KBM-7 (cell line): ENCODE measurements at places on chromosomes 7 and 10.
A peak's percentile ranks its signal among the peaks of the same experiment; 100 is the strongest.

DNA sequence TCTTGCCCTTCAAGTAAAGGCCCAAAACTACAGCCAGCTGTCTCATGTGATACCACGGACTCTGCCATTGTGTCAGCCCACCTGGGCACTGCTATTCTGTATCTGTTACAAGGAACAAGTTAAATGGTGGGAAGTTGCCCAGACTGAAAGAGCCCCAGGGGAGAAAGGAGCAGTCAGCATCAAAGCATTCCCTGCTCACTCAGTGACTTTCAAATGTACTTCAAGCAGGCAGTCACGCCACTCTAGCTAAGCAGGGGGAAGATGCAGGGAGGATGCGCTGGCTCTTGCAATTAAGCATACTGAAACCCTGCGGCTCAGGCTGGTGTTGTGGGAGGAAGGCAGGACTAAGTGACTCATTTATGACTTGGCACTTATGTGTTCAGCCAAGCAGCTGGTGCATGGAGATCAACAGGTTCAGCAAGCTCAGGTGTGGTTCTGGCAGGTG lies 1249.6 kb downstream of the TYW1 start:
- no peak for DNase-seq

GRCh38 chr7:121744319-121744718 lies 128.6 kb upstream of the PTPRZ1 start:
- no peak for DNase-seq

DNA sequence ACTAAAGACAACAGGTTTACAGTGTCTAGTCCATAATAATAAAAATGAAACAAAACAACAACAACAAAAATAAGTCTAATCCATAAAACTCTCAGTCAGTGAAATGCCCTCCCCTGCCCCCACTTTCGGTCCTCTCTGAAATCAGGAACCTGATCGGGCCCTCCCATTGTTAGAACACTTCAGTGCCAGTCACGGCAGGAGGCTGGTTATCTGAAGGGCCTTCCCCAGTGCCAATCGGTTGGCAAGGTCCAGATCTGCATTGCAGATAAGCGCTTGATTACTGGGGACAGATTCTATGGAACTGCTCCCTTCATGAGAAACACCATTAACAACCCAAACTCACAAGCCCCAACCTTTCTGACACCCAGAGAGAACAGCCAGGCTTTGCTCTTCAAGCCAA lies 72.2 kb upstream of the EEPD1 start:
- DNase-seq: no peak

DNA sequence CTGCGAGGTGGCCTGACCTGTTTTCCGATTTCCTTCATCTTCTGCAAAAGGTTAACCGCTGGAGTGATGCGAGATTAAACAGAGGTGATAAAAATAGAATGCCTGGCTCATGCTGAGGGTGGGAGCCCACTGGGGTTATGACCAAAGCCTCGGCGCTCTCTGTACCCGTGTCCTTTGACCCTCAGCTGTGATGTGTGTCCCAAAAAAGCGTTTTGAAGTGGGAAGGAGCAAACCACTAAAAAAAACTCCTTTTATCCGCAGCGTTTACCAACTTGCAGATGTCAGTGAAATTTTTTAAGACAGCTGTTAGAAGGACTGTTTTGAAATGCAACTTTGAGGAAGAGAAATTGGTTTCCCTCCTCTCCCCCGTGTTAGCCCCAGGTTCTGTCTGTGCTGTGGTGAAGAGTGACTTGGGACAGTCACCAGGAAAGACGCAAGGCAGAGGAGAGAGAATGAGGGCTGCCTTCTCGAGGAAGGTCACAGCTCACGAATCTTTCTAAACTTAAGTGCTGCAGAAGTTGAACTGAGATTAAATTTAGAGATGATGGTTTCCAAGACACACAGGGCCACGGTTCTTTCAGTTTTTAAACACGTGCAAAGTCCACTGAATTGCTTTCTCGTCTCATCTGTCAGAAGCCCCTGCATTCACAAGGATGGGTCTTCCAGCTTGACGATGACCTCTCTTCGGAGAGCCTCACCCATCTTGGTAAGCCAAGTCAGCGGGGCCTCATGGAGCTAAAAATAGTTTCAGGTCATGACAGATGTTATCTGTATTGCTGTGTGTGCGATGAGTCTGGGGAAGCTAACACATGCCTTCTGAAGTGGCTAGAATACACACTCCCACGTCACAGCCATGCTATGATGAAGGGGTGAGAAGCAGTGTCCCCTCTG lies 27.6 kb downstream of the AMZ1 start:
- peak; percentile 42 for DNase-seq

- DNase-seq: no peak
Observed at GRCh38 chr7:124630395-124630794, 135.2 kb downstream of the GPR37 start.

GRCh38 chr7:42244828-42245227 lies 7.8 kb upstream of the GLI3 start:
- no peak for DNase-seq

- DNase-seq: no peak
Observed at GRCh38 chr7:78224923-78225322, 426.4 kb downstream of the PHTF2 start.

- peak; percentile 58 for DNase-seq
Observed at GRCh38 chr7:94655848-94656657, at the start of gene SGCE. SGCE (minus strand) TSS chr7:94656133; CDS start chr7:94656098, 35 bp downstream.

GRCh38 chr7:151435103-151435916 lies 4.6 kb downstream of the CRYGN start:
- no peak for DNase-seq

DNA sequence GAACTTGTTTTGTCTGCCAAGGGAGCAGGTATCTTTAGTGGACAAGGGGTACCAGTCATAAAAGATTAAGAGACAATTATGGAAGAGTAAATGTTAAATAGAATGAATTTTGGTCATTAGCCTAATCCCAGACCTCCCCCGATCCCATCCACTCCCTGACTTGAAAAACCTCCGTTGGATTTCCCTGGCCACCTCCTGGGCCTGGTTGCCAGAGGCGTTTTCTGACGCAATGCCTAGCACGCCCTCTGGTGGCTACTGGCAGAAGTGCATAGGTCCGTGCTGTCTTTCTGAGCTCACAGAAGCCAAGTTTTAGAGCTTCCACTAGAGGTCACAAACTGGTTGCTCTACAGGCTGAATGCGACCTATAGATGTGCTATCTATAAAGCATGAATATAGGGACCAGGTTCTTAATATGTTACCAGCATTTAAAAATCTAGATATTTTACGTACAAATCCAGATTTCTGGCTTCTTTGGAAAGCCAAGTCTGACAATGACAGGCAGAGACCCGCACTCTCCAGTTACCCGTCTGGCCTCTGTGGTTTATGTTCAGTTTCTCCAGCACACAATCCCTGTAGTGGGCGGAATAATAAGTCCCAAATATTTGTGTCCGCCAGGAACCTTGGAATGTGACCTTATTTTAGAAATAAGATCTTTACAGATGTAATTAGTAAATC lies 39.8 kb downstream of the SPOCK2 start:
- peak; percentile 94 for DNase-seq

DNA sequence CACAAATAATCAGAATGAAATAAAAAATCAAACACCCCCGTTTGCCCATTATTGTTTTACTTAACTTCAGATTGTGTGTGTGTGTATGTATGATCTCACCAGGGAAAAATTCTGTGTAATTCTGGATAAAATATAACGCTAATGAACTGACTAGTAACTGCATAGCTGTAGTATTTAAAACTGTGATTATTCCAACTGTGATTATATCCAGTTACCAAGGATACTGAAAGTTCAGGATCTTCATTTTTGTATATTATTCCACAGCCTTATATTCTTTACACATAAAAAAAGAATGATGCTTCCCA lies 2.9 kb downstream of the TWIST1 start:
- no peak for DNase-seq

- DNase-seq: no peak
Observed at GRCh38 chr10:72267381-72267780, 6.3 kb upstream of the DDIT4 start.

DNA sequence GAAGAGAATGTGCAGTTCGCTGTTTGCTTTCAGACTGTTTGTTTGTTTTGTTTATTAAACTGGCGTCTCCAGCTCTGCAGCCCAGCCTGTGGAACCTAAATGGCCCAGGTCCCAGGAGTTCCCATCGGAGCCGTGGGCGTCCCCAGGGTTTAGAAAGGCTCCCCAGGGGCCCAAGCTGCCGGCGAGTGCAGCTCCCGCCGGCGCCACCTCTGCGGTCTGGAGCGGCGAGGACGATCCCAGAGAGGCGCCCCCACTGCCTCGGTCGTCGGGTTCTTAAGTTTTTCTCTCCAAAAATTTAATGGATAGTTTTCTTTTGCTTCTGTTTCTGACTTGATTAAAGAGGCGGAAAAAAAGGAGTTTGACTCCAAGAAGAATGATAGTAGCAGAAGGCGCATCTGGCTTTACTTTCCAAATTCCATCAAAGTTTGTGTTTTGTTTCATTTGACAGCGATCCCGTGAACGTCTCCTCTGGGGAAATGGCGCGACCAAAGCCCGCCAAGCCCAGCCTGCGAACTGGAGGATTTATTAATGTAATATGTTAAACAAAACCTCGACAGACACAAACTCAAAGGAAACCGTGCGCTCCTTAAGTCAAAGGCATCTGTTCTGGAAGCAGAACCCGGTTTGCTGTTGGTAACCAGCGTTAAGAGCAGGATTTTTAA lies 718 bp upstream of the FZD1 start:
- no peak for DNase-seq

- DNase-seq: no peak
Observed at GRCh38 chr7:131829947-131830558, 273.6 kb upstream of the PODXL start.

DNA sequence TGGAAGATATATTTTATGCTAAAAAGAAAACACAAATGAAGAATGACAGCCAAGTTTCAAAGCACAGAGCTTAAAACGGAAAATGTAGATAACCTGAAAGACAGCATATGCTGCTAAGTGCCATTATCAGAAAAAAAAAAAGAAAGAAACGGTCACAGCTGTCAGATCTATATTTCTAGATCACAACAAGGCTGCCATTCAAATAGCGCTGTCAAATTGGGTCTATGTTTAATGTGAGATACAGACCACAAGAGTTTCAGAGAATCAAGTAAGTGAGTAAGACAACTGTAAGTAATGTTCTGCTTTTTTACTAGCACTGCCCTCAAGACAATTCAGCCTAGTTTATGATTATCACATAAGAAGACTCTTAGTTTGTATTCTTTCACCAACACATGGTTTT lies 66.1 kb upstream of the RNF148 start:
- DNase-seq: no peak

- DNase-seq: no peak
Observed at GRCh38 chr10:119410361-119411116, 132.0 kb downstream of the RGS10 start.

GRCh38 chr7:124783271-124783670 lies 17.7 kb upstream of the GPR37 start:
- peak; percentile 86 for DNase-seq

DNA sequence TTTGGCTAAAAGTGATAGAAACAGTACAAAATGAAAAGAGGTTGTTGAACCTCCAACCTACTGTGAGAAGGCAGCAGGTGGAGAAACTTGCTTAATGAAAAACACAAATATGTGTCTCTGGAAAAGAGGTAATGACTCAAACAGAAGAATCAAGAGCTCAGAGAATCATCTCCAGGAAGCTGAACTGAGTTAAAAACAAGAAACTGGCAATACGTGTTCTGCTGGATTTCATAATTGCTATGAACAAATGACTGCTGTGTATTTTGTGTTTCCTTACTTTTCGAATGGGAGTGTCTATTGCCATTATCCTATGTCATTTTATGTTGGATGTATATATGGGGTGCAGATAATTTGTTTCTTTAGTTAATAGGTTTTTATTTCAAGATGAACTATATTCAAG lies 401.1 kb downstream of the DGKB start:
- no peak for DNase-seq

- no peak for DNase-seq
Observed at GRCh38 chr7:27010068-27010467, 85.7 kb downstream of the HOXA1 start.

- no peak for DNase-seq
Observed at GRCh38 chr7:37198041-37198905, 250.4 kb downstream of the ELMO1 start.

DNA sequence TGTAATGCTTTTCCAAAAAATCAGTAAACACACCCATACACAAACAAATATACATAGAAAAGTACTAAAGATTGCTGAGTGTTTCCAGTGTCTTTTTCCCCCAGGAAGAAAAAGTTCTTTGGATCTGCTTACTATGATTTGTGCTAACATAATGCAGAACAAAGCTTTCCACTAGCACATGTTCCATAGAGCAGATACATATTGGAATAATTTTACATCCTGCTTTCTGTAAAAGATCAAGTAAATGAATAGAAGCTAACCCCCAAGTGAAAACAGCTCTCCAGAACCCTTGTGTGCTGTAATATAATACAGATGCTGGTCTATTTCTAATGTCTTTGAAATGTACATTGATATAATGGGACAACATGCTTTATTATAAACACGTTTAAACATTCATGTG lies 125.5 kb downstream of the PON1 start:
- no peak for DNase-seq

- DNase-seq: peak; percentile 36
Observed at GRCh38 chr7:5234852-5235831, 45.1 kb downstream of the WIPI2 start.

DNA sequence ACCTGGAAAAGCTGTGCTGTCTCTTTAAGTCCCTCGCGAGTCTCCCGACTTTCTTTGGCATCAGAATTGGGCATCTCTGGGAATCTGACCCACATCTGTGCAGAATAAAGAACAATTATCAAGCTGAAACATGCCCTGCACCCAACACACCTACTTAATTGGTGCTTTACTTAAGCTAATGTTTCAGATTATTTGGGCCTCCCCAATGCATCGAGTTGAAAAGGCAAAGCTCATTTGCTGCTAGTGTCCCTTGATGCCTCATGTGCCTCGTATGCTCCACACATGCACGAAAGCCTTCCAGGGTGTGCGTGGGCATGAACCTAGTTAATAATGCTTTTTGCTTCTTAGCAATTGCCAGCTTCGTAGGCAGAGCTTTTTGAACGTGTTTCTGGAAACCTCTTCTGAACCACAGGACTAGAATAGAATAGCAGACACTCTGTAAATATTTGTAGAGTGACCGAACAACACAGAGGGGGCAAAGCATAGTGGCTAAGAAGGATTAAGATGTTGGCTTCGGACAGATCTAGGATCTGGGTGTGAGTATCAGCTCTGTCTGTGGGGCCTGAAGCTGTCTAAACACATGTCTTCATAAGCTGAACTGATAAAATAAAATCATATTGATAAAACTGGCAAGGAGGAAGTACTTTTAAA lies 26.7 kb upstream of the FGFR2 start:
- DNase-seq: no peak

GRCh38 chr7:106542550-106543220 lies 118.3 kb downstream of the CCDC71L start:
- DNase-seq: peak; percentile 71
